A172 (cell line): ENCODE measurements at places on chromosomes 5 and 9. TPM values are rescaled to one million over a fixed set of nuclear protein-coding genes. Genes with fewer than 3 reads are reported as not detected.

DNA sequence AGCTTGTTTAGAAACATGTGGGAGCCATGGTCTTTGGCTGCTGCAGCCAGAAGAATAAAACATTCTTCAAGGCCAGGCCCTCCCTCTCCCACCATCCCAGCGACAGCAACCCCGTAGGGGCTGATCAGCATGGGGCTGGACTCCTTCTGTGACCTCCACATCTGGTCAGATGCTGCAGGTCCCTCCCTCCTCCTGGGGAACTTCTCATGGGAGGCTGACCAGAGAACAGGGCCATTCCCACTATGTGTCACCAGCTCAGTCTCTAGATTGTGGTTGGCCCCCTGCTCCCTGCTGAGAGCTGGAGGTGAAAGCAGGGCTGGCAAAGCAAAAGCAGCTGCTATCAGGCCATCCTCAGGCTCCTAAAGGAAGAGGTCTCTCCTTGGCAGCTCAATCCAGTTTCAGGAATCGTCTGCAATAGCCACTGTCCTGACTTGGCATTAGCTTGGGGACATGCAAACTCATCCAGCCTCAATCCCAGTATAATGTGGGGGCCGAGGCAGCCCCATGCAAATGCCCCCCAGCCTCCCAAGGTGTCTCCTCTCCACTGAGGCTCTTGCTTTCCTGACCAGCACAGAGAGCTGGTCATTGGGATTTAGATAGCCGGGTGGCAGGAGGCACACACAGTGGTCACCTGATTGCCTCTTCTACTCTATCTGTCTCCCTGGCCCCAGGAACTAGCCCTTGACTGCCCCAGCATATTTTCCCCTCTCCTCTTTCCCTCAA is 81.5 kb downstream of the NRG2 start:
- peak; percentile 71 for DNase-seq

GRCh38 chr5:1513326-1514026 is 10.3 kb downstream of the LPCAT1 start:
- DNase-seq, result no peak

DNA sequence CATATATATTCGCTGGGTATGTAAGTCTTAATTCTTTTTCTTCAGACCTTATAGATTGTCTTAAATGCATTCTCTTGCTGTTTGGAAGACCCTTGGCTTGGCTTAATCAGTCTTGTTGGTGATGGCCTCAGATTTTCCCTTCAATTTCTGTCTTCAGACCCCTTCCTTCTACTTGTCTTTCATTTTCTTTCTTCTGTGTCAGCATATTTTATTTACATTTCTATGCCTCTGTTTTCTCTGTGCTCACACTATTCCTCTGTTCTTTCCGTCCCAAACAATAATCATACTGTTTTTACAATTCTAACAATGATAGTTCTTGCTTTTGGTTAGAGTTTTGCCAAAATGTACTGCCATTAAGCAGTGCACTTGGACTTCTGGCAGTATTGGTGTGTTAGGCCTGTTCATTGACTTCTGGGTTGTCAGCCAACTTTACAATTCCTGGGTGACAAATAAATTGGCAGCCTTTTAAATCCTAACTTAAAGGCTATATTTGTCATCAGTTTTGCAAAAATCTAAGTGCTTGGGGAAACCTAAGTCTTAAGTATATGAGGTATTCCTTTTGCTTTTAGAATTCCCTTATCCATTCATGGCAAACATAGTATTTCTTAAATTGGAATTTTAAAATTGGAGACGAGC is 8.0 kb downstream of the SRFBP1 start:
- DNase-seq, result no peak

DNA sequence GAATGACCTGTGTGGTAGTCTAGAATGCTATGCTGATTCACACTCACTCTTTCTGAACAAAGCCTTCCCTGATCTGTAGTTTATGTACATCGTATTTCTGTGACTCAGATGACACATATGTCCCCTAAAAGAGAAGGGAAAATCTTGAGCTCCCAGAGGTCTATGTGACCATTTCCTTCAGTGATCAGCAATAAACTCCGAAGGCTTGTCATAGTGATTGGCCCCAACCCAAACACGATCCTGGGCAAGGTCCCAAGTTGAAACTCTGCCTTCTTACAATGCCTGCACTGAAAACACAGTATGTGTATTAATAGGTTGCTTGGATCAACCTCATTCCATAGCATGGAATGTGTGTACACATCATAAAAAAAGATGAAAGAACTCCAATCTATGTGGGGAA is 685.8 kb downstream of the MAT2B start:
- peak; percentile 18 for DNase-seq

- DNase-seq, result no peak
Measured at GRCh38 chr5:140631036-140631417, 1.9 kb downstream of the CD14 start.

DNA sequence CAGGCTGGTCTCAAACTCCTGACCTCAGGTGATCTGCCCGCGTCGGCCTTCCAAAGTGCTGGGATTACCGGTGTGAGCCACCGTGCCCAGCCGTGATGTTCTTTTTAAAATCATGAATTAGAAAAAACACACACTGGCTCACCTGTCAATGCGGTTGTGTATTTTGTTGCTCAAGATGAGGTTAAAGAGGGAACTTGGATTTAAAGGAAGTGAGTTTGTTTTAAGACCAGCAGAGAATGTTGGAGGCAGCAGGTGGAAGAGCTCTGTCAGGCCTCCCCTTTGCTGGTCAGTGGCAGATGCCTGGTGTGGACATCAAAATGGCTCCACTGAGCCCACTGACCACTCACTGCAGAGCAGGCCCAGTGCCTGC is 38.9 kb downstream of the WNK2 start:
- no peak for DNase-seq

DNA sequence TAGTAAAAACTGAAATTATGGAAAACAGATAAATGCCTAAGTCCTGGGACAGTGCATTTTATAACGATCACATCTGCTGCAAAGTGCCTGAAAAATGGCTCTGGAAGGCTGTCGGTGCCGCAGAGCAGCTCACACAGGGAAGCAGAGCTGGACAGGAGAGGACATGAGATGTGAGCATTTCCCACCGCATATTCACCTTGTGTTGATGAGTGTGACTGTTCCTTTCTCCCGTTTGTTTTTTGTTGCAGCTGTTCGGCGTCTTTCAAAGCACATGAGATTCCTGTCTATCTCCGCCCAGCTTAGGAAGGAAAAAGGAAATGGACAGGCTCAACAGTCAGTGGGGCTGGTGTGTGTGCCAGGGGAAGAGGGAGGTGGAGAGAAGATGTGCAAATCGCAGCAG is 164.9 kb upstream of the SEMA6A start:
- no peak for DNase-seq

- no peak for DNase-seq
Measured at GRCh38 chr9:96040591-96041461, 165.3 kb downstream of the ERCC6L2 start.

DNA sequence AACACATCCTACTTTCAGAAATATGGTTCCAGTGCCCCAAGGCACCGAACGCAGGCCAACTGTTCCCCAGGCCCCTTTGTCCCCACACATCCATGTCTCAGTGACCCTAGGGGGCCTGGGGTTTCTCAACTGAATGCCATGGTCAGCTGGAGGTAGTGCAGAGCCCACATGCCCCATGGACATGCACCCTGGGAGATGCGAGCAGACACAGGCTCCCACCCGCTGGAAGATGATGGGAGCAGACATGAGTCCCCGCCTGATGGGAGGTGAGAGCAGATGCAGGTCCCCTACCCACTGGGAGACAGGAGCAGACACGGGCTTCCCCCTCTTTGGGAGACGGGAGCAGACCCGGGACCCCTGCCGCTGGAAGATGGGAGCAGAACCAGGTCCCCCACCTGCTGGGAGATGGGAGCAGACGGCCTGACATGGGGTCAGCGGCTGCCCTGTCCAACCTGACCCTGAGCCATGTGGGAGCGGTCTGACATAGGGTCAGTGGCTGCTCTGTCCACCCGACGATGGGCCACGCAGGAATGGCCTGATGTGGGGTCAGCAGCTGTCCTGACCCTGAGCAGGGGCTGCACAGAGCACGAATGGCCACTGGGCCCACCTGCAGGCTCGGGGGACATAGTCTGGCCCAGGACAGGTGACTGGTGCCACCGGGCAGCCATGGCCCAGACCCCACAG is 18.4 kb downstream of the ZDHHC11B start:
- DNase-seq, result no peak

- DNase-seq, result no peak
Measured at GRCh38 chr9:76032797-76033373, 142.4 kb downstream of the PCSK5 start.

- no peak for DNase-seq
Measured at GRCh38 chr5:138408023-138408422, 30.8 kb upstream of the REEP2 start.

- DNase-seq, result peak; percentile 78
Measured at GRCh38 chr5:116574367-116575325, at the start of gene SEMA6A. Gene SEMA6A (minus strand): TSS chr5:116574823. CDS start chr5:116504944, 69,879 bp downstream.

DNA sequence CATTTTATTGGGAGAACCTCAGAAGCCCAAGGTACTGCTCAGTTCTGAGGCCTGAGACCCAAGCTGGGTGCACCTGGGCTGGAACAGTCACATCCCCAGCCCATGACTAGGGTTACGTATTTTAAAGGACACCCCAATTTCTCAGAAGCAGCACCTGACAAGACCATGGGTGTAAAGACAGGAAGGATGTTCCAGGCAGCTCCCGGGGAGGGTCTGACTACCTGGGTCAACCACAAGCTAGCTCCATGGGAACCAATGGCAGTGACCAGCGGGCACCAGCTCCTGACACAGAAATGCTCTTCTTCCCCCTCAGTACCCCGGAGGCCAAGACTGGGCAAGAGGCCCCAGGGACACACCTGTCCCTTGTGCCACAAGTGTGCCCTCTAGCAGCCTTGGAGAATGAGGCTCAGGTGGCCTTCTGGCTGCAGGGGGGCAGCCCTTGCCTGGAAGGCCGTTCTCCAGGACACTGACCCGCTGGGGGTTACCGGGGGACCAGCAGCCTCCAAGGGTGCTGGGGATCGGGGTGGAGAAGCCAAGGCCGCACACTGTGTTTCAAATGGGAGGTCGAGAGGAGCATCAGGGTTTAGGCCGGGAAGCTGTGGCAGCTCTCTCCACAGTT is 52.6 kb downstream of the IPPK start:
- no peak for DNase-seq

DNA sequence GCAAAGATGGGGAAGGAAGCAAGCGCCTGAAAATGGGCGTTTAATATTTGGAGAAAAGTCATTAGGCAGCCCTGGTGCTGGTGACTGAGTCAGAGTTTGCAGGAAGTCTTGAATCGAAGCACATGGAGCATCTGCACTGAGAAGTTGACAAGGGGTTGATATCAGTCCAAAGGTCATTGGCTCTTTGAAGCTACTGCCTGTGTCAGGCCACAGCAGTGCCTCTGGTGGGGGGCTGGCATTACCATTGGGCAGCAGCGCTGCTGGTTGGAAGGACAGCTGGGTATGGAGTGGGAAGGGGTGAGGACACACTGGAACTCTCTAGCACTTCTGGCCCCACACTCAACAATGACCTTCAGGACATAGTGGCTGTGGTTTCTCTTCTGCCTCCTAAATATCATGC is 150.4 kb upstream of the ERCC6L2 start:
- no peak for DNase-seq

DNA sequence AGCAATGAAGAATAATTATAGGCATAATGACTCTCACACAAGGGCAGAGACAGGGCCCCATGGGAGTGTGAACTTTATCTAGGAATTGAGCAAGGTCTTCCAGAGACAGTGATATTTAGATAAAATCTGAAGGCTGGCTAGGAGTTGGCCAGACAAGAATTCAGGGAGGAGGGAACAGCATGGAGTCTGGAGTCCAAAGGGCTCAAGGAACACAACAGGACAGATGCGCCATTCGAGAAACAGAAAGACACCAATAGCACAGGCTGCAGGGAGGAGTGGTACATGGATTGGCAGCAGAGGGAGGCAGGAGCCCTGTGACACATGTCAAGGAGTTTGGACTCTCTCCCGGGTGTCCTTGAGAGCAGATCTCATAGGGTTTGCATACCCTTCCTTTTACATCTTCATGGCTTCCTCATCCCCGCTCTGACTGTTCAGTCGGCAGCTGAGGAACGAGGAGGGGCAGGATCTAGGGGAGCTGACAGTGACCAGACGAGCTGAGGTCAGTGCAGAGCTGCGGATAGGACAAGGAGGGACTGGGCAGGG is 64.0 kb upstream of the XPA start:
- no peak for DNase-seq

DNA sequence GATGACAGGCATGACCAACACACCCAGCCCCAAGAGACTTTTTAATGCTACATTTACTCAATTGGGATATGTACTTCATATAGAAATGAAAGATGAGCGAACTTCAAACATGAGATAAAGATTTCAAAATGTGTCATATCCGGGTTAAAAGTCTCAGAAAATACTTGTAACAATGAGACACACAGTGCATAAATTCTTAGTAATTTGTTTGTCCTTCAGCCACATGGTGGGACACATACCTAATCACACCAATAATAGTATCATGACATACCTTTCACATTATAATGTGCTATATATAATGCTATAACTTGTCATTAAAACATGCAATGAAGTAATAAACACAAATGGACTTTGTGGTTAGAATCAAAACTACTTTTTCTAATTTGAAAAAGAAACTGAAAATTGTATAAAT is 204.7 kb upstream of the RFX3 start:
- no peak for DNase-seq

GRCh38 chr5:142852416-142853198 is 82.4 kb downstream of the ARHGAP26 start:
- no peak for DNase-seq

GRCh38 chr9:81318571-81318970 is 370.8 kb downstream of the TLE1 start:
- peak; percentile 70 for DNase-seq

- peak; percentile 41 for DNase-seq
Measured at GRCh38 chr5:176639981-176640380, 7.3 kb upstream of the TSPAN17 start.

Gene PCDHGA10
- total RNA-seq, result 4.7 and 5.3 TPM in 2 replicates

Gene BTNL9
- total RNA-seq, result not detected in 2 replicates

Gene SOX30
- not detected in 2 replicates for total RNA-seq

Gene ARID3C
- 0.19 TPM in 1 of 2 replicates, not detected in the other for total RNA-seq

Gene OGN
- total RNA-seq, result not detected in 2 replicates

Gene SLCO6A1
- not detected in 2 replicates for total RNA-seq

Gene MTAP
- not detected in 2 replicates for total RNA-seq
